GM13976 (cell line): ENCODE measurements at places on chromosomes 7 and 10.

DNA sequence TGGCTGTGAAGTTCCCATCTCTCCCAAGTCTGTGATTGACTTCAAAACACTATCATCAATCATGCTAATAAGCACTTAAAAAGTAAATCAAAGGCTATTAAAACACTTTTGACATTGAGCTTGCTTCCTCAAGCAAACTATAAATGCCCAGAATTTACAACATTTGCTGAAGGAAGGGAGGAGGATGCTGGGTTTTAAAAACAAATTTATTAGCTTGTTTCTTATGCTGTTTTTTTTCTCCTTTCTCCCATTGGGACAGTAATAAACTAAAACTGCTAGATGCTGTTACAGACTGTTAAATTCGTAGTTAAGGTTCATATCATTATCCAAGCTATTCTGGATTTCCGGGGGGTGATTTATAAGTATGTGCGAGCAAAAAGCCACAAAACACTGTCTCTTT, 250.5 kb downstream of the SORCS1 start:
- DNase-seq: no peak

GRCh38 chr7:28364082-28364481, 48.2 kb upstream of the CREB5 start:
- no peak for DNase-seq

GRCh38 chr10:3193751-3194150, 21.2 kb upstream of the PITRM1 start:
- no peak for DNase-seq

GRCh38 chr7:35389636-35390035, 135.7 kb upstream of the TBX20 start:
- no peak for DNase-seq

GRCh38 chr10:103273041-103273441, 3.9 kb upstream of the INA start:
- no peak for DNase-seq

- no peak for DNase-seq
Observed at GRCh38 chr7:112484671-112485167, 3.9 kb downstream of the LSMEM1 start.

DNA sequence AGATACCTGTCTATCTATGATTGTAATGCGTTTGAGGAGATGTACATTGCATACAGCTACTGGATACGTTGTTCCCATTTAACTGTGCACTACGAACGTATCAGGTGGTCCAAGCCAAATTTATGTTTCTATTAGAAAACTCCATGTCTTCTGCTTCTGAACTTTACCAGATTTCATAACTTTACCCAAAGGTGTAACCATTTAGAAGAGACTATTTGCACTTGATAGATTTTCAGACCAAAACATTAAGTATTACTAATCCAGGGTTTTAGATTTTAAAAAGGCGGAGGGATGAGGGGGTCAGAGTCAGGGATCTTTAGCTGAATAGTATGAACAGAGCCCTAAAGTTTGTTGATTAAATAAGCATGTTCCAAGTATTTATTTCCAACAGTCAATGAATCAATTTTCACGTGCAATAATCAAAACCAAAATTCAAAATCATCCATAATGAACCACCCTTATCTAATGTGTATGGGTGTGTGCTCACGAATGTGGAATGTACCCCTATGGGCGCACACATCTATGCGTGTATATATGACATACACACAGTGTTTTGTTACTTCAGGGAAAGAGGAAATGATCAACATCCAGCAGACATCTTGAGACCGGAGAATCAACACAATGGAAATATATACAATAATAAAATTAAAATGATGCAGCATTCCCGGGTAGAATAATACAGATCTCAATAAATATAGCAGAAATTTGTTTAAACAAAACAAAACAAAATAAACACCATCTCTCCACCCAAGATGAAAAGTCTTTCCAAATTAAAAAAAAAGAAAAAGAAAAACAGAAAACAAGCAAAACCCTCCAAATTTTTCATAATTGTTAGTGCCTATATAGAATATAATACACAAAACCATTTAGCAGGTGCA, 3.4 kb downstream of the FEZF1 start:
- no peak for DNase-seq

DNA sequence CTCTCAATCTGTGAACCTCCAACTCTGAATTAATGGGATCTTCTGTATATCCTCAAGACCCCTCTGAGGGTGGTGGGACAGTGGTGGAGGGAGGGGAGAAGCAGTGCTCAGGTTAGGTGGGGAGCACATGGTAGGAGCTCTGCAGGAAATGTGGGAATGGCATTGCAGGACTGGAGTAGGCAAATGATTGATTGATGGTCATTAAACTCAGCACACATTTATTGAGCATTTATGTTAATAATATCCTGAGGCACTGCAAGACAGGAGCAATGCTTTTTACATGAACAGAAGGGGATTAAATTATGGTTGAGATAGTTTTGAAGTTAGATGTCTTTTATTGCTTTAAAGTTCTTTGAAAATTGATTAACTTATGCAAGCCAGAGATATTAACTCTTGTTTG, 14.1 kb downstream of the BMPER start:
- no peak for DNase-seq

DNA sequence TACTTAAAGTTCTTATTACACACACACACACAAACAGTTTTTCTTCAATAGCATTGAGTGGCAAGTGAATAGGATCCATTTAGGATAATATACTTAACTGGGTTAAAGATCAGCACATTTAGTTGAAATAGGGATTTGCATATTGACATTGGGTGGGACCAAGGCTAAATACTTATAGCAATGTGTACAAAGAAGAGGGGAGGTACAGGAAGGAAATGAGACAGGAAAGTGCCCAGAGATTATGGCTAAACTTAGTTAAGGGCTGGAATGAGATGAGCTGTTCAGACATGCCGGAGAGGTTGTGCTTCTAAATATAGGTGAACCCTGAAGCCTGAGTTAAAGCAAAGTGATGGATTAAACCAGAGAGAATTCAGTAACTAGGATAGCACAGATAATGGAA, 95.1 kb downstream of the LSMEM1 start:
- DNase-seq: no peak

- no peak for DNase-seq
Observed at GRCh38 chr10:126468876-126469643, 80.8 kb upstream of the ADAM12 start.

DNA sequence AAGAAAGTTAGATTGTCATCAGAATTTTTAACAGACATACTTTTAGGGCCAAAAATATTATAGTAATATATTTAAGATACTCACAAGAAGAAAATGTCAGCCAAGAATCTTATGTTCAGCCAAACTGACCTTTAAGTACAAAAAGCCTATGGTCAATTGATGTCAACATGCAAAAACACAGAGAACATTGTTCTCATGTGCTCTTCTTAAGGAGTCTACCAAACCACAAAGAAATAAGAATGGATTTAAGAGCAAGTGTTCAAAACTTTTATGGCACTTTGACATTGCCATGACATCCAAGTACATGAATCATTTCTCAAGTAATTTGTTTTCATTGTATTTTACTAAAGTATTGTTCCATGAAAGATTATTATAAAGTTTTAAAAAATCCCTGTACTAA, 180.4 kb downstream of the TMEM26 start:
- DNase-seq: no peak

DNA sequence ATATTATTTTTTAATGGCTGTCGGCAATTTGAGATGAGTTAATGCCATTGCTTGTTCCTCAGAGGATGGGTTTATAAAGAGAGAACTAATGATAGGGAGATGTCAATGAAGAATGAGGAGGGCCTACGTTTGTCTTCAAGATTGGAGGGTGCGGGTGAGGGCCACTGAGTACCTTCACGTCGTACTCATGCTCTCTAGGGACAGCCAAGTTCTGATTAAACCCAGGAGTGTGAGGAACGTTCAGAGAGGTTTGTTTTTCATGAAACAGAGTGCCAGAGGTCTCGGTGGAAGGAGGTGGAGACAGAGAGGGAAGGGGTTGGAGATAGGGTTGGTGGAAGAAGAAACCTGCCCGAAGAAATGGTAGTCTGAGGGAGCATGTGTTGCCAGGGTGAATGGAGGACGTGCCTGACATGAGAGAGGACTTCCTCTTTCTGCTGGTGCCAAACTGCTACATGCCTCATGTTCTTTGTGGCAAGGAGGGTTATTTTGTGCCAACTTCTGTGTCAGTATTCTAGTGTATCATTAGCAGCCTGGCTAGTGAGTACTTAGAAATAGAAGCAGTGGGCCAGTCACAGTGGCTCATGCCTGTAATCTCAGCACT, 8.9 kb downstream of the DHTKD1 start:
- DNase-seq: peak; percentile 40

DNA sequence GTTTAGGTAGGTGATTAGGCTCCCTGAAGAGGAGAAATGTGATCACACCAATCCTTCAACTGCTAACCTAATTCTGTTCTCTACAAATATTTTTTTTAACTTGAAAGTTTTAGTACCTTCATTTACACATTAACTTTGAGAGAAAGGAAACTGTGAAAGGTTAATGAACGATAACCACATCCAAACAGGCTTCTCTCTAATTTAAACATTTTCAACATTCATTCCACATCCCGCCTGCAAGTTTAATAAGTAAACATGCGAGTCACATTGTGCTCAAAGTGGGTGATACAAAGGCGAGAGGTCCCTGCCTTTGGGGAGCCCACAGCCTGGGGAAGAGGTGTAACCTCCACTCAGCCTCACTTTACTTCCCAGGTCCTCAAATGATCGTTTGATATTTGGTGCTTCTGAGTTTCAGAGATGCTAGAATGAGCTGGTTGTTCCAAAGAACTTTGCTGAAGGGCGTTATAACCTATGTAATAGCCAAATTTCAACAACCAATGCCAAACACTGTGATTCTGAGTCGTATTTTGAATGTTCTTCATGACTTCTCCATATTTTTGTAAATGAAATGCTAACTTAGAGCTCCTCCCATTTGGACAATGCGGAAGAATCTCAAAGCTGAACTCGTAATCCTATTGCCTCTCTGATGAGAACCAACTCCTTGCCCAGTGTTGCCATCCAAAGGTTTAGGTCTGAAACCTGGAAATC, 47.5 kb downstream of the DENND2A start:
- no peak for DNase-seq

- DNase-seq: no peak
Observed at GRCh38 chr10:131041031-131041430, 270.5 kb downstream of the TCERG1L start.

DNA sequence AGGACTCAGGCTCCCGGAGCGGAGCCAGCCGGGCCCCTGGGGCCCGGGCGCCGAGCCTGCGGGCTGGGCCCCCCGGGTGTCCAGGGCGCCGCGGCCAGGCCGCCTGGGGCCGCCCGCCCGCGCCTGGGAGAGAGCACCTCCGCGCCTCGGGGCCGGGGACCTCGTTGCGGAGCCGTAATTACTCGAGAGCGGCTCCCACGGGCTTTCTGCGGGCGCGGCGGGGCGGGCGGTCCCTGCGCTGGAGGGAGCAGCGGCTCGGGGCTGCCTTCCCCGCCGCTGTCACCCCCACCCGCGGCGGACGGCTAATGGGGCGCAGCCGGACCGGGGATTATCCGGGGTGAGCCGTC, 1.5 kb downstream of the GNB2 start:
- DNase-seq: no peak

DNA sequence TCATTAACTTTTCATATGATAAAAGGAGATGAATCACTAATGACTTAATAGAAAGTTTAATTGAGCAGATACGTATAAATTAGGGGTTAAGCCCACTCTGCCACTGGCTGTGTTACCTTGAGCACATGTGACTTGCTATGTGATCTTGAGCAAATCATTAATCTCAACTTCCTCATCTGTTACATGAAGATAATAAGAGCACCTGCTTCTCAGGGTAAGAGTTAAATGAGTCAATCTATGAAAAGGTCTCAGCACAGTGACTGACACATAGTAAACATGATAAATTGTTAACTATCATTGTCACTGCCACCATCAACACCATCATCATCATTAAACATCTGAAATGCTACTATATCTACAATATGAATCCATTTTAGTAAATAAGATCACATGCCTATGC, 110.8 kb downstream of the TPK1 start:
- peak; percentile 10 for DNase-seq

DNA sequence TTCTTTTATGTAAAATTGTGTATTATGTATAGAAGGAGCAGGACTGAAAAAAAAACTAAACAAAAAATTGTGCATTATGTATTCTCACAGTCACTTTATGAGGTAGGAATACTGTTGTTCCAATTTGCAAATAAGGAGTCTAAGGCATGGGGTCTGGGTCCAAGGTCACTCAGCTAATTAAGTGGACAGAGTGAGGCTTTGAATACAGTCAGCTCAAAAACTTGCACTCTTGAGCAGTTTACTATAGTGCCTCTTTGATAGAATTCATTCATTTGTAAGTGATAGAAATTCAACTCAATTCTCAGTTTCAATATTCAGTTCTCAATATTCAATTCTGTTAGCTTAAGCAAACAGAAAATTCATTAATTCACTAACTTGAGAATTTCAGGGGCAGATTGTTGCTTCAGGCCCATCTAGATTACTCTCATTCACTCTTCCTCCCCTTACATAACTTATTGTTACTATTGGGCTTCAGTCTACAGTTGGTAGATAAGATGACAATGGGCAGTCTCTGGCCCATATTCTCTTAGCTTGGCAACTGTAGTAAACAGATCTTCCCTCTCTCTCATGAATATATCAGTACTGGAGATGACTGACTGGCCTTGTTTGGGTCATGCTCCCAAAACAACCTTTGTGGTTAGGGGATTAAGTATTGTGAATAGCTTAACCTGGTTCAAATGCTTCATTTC, 86.6 kb downstream of the BTAF1 start:
- DNase-seq: no peak

DNA sequence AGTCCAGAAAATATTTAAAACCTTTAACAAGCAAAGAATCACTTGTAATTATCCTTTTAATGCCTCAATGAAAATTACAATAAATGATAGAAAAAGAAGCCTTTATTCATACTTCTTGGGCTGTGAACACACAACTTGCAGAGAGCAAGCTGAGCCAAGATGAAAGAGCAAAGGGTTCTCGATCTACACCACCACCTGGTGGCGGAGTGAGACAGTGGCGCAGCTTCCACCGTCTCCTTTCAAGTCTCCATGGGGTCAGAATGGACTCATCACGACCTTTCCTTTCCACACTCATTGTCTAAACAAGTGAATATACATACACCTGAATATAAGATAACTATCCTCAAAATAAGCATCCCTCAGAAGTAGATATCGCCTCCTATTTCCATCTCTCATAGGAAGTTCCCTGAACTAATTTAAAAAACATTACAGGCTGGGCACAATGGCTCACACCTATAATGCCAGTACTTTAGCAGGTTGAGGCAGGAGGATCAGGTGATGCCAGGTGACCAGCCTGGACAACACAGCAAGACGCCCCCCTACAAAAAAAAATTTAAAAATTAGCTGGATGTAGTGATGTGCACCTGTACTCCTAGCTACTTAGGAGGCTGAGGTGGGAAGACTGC, 40.7 kb downstream of the ATE1 start:
- peak; percentile 60 for DNase-seq

DNA sequence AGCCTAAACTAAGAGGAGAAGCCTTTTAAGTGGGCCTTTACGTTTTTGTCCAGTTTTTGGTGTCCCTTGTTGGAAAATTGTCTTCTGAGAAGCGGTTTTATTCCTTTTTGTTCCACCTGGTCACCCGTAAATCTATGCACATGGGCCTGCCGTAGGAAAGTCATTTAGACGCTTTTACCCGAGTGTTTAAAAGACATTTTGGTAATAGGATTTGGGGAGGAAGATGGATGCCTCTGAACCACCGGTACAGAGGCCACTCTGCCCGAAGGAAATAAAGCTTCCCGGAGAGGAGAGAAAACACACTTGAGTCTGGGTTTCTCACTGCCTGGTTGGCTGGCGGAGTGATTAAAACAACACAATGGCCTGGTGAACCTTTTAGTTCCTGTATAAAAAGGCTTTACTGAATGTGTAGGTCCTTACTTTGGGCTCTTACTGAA, 760 bp downstream of the THNSL1 start:
- peak; percentile 34 for DNase-seq
